ENCODE measurements at places on chromosomes 1 and 21.

- DNase-seq, result no peak
Observed at GRCh38 chr1:71693581-71693980, 588.8 kb downstream of the NEGR1 start.

- no peak for DNase-seq
Observed at GRCh38 chr1:111466480-111466879, 7.3 kb upstream of the C1orf162 start.

DNA sequence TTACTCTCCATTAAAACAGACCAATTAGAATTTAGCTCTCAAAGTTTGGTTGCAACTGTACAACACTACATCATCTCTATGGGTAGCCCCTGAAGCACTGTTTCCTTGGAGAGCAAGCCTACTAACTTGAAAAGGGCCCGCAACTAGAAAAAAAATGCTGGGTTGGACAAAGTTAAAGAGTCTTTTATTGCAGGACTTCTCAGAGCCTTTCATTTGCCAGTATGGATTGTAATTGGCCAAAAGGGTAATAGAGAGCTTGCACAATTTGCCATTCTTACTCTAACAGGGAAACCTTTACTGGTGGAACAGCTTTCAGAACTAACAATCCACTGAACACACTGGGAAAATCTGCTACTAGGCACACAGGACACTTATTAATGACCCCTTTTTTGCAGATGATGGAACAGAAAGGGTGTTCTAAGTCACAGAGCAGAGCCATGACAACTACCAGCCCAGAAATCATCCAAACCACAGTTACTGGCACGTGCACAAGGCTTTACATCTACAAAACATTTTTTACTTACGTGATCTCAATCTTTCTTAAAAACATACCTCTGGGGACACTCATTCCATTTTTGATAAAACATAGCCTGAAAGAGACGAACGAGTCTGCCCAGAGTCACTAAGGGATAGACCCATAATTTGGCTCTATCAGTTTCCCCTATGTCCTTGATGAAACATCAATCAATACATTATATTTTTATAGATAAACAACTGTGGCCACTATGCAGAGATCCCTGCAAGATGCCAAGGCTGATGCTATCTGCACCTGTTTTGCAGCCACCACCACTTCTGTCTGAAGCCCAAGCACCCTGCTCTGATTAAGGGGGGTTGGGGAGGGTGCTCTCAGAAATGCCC is 176.3 kb upstream of the EDN2 start:
- no peak for DNase-seq

DNA sequence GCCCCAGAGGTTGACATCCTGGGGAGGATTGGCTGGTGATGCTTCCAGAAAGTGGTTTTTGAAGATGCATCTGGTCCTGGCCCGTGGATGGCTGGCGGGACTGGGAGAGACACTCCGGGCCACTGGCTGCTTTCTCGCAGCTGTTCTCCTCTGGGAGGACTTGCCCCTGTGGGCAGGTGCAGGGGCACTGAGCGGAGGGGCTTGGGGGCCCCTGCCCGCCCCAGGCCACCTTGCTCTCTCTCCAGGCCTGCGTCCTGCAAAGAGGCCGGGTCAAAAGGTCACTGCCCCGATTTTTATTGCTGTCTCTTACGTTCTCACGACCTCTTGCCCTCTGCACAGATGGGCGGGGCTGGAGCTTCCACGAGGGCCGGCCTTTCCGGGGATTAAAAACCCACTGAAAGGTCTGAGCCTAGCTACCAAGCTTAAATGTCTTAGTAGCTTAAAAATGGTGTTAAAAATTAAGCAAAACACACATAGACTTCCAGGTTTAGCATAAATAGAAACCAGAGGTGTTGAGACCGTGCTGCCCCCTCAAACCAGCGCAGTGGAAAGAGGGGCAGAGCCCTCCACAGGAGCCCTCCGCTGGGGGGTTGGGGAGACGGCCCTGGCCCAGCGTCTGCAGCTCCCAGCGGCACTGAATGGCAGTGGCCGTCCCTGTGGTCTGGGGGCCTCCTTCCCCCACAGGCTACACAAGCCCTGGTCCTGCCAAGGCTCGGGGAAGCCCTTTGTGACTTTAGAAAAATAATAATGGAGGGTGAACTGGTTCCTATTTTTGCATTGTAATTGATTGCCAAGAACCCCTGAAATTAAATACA is 43.9 kb downstream of the SKI start:
- no peak for DNase-seq

DNA sequence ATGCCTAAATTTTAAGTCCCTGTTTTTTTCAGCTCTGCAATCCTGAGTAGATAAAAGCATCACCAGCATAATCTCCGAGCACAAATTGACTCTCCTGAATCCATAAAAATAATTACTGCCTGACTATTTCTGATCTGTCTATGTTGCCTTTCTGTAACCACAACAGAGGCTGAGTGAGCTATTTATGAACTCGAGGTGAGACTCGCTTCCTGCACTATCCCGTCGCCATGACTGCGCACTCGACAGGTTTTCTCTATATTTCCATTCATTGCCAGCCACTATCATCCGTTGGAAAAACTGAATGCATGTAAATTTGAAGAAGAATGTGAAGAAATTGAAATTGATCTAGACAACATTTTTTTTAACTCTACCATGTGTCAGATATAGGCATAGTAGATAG is 897.2 kb downstream of the ADGRL2 start:
- DNase-seq, result no peak

DNA sequence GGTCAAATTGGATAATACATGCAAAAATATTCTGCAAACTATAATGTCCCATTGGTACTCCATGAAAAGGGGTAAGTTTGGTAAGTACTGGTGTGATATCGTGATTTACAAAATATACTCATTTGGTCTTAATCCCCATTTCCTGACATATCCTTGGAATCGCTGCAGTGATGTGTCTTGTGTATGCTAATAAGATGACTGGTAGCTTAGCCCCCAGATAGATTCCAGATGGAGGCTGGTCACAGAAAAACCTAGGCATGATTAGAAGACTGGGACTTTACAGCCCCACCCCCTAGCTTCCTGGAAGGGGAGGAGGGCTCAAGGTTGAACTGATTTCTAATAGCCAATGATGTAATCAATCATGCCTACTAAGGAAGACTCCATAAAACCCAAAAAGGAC is 3.0 kb downstream of the VAMP4 start:
- no peak for DNase-seq

DNA sequence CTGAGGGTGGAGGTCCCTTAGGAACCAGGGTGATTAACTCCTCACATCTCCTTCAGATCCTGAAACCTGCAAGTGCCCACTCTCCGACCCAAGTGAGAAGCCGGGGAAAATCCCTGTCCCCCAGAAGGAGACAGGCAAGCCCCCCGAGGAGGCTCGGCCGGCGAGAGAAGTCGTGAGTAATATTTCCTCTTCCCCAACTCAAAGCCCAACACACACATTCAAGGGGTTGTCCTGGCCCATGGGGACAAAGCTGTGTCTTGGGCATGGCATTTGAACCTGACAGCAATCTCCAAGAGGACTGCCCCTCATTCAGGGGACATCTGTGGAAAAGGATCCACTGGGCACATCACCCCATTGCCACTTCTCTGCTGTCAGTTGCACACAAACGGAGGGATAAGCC is 23.6 kb downstream of the VASH2 start:
- no peak for DNase-seq

GRCh38 chr21:42644223-42645208 is 8.9 kb upstream of the PDE9A start:
- DNase-seq, result no peak

GRCh38 chr21:41466024-41466820 is 40.2 kb downstream of the MX1 start:
- DNase-seq, result no peak

- DNase-seq, result no peak
Observed at GRCh38 chr21:44927587-44928461, 7.1 kb upstream of the ITGB2 start.

GRCh38 chr1:48190881-48191280 is 31.6 kb upstream of the SLC5A9 start:
- DNase-seq, result no peak

DNA sequence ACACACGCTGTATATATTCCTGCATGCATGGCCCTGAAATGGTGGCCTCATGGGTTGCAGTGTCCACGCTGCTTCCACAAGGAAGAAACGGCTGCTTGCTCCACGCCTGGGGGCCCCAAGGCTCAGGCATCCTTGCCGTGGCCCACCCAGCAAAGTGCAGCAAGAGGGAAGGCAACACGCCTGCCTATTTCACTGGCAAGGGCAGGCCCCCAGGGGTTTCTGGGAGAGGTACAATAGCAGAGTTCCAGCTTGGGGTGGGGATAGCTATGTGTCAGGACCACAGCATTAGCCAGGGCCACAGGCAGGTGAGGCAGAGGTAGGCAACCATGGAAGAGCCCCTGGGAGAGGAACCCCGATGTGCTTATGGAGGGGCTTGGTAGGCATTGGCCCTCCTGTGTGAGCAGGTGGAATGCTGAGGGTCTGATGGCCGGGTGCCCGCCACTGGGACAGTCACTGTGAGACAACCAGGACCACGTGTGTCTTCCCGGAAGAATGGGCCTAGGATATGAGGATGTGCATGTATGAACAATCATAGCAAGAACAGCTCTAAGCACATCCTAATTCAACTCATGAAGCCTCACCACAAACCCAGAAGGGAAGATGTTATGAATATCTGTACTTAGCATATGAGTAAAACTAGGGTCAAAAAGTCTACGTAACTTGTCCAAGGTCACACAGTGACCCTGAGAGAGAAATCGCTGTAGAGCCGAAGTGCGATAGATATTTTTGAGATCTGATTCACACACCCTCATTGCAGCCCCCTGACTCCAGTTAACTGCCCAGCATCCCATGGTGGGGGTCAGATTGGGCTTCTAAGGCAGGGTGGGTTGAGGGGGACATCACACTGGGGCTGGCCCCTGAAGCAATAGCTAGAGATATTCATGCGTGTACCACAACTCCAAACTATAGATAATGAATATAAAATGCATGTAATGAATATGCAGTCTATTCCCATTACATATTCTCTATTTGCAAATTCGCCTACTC is 11.8 kb downstream of the TFF2 start:
- DNase-seq, result no peak

GRCh38 chr1:115656461-115657077 is 14.8 kb downstream of the VANGL1 start:
- no peak for DNase-seq

DNA sequence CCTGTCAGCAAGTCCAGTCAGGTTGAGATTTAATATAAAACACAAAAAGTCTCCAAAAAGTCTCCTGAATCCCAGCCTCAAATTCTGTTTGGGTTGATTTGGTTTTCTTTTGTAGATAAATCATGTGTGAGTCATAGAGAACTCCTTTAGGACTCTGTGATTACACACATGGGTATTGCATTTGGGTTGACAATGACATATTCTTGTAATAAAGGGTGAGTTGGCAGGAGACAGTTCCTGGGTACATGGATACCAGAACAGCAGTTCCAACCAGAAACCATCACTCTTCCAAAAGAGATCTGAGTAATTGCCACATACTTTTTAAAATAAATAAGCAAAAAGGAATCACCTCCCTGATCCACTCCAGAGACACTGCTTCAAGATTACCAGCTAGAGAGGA is 8.9 kb downstream of the CR2 start:
- DNase-seq, result no peak

- no peak for DNase-seq
Observed at GRCh38 chr1:68173283-68173935, 58.9 kb downstream of the WLS start.

GRCh38 chr1:165153182-165153581 is 203.3 kb downstream of the LMX1A start:
- no peak for DNase-seq

DNA sequence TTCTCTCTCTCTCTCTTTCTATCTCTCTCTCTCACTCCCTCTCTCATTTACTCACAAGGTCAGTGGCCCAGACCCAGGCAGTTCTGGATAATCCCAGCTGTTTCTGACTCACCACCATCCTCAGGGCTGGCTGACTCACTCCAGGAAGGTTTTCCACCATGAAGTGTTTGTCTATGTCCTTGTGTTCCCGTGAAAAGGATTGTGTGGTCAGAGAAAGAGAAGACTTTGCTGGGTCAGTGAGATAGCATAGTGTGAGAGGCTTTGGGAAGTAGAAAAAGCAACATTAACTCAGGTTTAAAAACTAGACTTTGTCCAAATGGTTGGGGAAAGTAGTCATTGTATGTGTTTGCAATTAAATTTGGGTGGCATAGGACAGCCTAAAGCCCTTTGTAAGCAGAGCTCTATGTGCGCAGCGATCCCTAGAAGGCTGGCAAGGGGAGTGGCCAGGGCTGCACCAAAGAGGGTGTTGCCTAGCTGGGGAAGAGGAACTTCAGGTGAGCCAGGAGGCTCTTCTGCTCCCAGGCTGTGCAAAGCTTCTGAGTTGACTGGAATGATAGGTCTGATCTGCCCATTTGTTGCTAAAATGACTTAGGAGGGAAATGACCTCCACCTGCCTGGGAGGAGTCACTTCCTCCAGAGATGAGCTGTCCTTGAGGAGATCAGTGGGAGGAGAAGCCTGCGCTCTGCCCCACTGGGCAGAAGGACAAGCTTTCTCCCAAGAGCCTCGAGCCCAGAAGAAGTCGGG is 4.9 kb upstream of the CAPN2 start:
- DNase-seq, result no peak

DNA sequence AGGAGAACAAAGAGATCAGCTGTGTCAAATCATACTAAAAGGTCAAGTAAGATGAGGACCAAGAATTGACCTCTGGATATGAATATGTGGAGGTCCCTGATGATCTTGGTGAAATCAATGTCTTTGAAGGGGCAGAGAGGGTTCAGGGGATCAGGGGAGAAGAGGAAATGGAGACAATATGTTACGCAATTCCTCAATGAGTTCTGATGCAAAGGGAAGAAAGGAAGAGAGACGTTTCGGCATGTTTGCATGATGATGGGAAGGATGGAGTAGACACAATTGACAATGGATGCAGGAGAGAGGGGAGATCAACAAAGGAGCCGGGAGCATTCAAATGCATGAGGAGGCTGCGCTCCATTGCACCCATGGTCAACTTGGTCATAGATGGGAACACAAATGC is 36.0 kb upstream of the GUCA2B start:
- no peak for DNase-seq

- no peak for DNase-seq
Observed at GRCh38 chr1:170175041-170175440, 29.3 kb downstream of the NTMT2 start.

DNA sequence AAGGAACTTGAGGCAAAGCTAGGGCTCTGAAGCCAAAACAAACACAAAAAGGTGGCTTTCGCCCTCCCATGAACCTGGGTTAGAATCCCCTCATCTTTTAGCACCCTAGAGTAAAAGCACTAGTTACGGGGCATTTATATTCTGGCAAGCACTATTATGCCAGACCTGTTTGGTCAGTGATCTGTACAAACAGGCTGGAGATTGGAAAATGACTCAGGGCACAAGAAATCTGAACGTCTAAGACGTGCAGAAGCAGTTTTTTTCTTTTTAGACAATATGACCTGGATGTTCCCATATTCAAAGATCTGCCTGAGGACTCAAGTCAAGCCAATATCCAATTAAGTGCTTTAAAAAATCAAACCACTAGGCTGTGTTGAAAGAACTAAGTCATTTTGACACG is 3.0 kb downstream of the ZNF436 start:
- DNase-seq, result no peak

GRCh38 chr21:15445327-15445726 is 284.5 kb upstream of the USP25 start:
- no peak for DNase-seq

- no peak for DNase-seq
Observed at GRCh38 chr1:50264590-50264989, 155.9 kb downstream of the ELAVL4 start.

GRCh38 chr1:119254067-119254720 is 113.7 kb upstream of the WARS2 start:
- no peak for DNase-seq

Data from left renal cortex interstitium (tissue), 4 donors.